Activated CD4-positive, alpha-beta T cell treated with anti-CD3 and anti-CD28 coated beads, Interleukin-2, amount 50 U/mL, for 48 hours (primary cell): ENCODE measurements at places on chromosomes 5 and 9.

- DNase-seq: no peak
Observed at GRCh38 chr5:14528926-14529325, 52.7 kb upstream of the OTULINL start.

DNA sequence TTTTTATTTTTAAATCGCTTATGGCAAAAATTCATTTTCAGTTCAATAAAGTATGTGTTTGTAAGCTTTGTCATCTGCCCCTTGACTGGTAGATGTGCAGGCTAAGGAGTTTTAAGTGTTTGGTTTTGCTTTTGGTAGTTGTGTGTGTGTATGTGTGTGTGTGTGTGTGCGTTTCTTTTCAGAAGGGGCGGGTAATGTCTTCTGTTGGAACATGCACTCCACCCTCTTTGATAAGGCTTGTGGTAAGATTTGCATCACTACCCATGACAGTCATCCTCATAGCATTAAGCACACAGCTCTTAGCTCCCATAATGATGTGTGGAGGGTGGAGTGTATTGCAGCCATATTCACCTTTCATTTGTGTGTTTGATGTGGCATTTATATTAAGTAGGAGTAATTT is 92.1 kb upstream of the FSD1L start:
- no peak for DNase-seq

DNA sequence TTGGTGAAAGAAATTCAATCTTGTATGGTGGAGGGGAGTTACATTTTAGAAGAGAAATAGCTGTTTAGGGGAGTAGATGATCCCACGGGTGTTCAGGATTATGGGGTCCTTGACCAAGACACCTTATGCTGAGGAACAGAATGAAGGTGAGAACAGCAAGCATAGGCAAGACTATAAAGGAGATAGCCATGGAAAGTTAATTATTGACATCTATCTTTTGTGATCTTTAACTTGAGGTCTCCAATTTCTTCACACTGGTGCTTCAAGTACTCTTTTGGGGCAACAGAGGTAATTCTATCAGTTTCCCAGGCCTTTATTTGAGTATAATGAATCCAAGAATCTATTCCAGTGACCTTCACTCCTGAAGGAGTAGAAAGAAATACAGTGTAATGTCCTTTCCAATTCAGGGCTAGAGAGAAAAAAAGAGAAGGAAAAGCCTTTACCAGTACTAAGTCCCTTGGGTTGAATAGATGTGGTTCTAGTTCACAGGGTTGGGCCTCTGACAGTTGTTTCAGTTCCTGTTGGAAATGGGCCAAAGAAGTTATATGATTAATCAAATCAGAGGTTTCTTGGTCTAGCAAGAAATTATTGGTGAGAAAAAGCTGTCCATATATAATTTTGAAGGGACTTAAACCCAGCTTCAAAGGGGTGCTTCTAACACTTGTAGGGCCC is 2104.1 kb upstream of the ACO1 start:
- no peak for DNase-seq

GRCh38 chr5:141917760-141918159 is 5.9 kb upstream of the DELE1 start:
- no peak for DNase-seq

GRCh38 chr9:135990468-135991429 is 29.6 kb upstream of the UBAC1 start:
- peak; percentile 47 for DNase-seq

DNA sequence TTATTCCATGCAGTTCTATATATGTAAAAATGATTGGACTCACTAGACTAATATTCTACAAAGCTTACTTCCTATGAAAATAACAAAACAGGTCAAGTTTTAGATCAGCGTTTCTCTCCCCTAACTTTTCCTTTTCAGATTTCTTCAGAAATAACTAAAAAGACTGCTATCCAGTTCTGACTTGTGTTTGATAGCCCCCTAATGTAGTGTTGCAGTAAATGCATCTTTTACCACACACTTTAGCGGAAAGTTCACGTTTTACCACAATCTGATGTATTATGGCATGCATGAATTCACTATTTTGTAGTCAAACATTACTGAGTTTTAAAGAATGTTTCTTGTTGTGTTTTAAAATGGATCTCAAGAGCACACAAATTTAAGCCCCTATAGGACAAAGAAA is 292.7 kb downstream of the RAB3C start:
- no peak for DNase-seq

DNA sequence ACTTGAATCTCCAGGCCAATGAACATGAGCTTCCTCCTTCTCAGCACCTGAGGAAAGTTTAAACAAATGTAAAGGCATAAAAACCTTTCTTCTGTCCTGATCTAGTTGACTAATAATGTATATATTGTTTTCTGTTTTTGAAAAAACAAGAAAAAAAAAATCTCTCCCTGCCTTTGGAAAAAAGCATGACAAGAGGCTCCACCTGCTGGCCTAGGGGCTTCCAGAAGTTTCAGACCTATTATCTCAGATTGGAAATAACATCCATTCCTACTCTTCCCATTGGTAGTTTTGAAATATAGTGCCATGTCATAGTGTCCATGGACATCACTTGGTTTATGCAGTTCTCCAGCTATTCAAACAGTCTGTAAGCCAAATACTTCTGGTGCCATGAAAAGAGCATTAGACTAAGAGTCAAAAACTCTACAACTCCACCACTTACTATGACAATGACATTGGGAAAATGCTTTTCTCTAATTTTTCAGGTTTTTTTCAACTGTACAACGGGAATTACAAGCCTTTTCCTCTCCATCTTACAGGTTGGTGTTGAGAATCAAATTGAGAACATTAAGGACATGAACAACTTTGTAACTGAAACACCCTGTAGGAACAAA is 409.6 kb upstream of the MPDZ start:
- DNase-seq: no peak

GRCh38 chr5:62017092-62017491 is 288.9 kb upstream of the KIF2A start:
- no peak for DNase-seq

DNA sequence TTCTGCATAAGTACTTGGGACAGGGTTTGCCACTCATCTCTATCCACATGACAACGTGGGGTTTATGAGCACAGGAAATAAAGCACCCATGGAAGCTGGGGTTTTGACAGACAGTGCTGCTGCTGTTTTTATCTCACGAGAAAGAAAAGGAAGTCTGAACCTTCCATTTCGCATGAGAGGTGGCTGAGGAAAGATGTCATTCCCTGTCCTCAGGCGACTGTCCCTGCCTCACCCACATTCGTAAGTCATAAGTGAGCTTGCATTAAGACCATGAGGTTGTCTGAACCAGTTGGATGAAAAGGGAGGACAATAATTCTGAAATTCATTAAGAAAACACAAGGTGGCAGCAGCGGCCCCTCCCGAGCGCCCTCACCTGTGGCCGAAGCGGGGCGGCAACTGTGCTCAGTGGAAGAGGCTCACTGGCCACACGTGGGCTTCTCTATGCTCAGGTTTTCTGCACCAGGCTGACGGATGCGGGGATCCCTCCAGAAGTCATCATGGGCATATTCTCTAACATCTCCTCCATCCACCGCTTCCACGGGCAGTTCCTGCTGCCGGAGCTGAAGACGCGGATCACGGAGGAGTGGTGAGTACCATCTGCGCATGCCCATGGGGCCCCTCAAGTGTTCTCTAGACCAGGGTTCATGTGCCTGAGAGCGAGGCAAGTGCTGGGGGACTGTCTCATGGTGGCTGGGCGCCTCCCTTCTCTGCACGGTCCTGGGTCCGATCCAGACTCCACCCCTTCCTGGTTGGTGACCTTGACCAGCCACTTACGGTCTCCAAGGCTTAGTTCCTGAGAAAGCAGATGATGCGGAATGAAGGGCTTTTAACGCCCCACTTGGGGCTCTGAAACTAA is 54.7 kb upstream of the SUSD3 start:
- peak; percentile 77 for DNase-seq

DNA sequence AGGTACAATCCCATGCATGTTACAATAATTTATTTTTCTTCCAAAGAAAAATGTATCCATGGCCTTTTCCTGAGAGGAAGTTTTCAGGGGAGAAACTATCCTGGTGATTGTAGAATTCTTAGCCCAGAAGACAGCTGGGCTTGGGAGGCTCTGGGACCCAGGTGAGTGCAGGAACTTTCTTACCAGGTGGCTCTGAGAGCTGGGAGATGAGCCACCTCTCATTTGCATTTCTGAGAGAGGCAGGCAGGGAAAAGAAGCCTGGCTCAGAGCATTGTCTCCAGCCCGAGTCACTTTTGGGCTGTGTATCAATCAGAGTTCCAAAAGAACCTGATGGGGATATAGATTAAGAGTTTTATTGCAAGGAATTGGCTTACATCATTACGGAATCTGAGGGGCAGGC is 52.7 kb downstream of the ALG2 start:
- no peak for DNase-seq

DNA sequence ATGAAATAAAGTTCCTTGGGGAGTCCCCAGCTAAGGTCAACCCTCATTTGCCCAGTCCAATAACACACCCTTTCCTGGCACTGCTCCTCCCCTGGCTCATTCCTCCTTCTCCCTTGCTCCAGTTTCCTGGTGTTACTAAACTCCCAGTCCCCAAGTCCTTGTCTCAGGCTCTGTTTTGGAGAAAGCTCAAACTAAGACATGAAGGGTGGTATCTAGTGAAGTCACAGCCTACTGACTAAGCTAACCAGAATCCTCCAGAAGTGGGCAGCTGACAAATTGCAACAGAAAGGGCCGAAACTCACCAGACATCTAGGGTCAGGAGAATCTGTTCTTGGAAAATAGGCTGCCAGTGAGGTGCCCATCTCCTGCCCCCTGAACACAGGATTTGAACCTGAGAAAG is 118.7 kb upstream of the NEK6 start:
- no peak for DNase-seq

DNA sequence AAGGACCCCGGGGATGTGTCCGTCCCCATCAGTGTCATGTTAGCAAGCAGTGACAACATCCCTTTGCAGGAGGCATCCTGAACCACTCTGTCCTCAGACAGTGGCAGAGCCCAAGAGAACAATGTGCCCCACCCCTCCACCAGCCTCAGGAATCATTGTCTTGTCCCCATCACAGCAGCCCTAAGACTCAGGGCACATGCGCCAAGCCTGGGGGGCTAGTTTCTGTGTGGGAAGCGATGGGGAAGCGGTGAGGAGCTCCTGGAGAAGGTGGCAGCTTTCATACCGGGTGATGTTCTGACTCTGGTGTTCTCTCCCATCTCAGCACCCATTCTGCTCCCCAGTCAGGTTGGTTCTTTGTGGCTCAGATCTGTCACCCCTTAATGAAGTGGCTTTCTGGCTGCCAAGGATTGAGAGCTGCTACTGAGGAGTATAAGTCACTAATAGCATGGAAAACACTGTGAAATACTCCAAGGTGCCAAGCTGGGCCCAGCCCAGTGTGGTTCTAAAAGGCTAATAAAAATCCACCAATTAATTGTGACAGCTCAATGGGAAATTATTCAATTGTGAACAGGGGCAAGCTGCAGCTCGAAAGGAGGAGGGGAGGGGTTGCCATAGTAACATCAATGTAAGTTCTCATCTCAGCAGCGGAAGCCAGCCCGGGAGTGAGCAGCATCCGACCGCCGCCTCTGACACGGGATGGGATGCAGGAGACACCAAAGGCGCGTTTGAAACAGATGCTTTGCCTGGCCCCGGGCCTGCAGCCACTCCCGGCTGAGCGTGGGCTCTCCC is 4.7 kb downstream of the QRFP start:
- DNase-seq: no peak

DNA sequence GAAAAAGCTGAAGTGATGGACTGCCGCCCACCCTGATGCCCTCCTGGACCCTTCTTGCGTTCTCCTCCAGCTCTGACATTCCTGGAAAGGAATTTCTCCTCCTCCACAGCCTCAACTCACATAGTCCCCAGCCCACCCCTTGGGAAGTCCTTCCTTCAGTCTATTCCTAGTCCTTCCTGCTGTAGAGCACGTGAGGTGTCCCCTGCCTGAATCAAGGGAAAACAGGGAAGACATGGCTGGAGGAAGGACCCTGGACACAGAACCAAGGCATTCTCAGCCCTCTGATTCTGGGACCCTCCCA is 3.7 kb downstream of the ARID3C start:
- DNase-seq: no peak

DNA sequence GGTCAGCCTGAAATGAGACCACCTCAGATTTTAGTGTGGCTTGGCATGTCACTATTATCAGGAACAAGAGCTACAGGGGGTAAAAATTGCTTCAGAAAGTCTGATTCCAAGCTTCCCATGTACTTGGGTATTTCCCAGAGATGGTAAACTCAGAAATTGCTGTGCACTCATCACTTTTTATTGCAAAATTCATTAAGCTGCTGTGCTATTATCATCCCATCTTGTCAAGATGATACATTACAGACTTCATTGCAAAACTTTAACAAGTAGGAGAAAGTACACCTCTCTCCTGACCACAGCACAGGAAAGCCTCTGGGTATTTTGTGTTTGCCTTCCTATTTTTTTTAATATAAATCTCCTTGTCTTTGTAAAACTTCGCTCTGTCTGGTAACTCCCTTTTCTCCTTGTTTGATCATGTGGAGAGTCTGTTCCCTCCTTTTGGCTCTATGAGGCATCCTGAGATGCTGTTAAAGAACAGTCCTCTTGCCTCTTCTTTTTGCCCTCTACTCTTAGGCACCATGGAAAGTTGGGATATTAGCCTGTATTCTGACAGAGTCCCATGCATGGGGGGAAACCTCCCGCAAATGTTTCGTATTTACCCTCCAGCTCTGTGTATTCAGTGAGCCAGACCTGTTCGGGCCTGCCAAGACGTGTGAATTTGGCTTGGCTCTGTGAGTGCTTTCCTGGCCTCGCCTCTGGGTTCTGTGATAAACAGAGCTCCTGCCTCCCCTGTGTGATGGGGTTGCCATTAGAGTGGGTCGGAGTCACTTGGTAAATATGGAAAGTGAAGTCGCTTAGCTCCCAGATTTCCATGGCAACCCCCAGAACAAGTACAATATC is 260.7 kb downstream of the NR3C1 start:
- DNase-seq: no peak

- DNase-seq: no peak
Observed at GRCh38 chr9:70947086-70947485, 174.3 kb downstream of the TRPM3 start.

- no peak for DNase-seq
Observed at GRCh38 chr5:115381911-115382662, 85.6 kb upstream of the CCDC112 start.

DNA sequence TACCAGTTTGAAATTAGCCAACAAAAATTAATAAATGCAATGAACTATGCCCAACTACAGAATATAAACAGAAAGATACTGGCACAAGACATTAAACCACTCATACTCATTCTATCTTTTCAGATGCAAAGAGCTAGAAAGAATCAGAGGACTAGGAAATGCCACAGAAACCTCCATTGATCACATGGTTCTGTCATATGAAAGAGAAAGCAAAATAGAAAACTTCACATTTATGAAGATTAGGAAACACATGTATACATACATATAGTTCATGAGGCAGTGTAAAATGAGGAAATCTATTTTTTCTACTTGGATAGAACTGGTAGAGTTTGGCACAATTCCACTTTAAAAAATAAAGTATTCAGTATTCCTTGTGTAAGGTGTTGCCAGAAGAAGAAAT is 275.1 kb upstream of the PTGER4 start:
- no peak for DNase-seq

GRCh38 chr5:9251379-9251980 is 294.4 kb downstream of the SEMA5A start:
- DNase-seq: no peak
